Placental pericyte (primary cell): ENCODE measurements at places on chromosomes 6 and 20. TPM values are rescaled to one million over a fixed set of nuclear protein-coding genes. Genes with fewer than 3 reads are reported as not detected.

The NFATC2 gene
- total RNA-seq, result 1.1 and 4.7 TPM in 2 replicates

The FAM83C gene
- total RNA-seq, result not detected in 2 replicates

The OXT gene
- not detected in 2 replicates for total RNA-seq

The TFAP2C gene
- 0.44 and 27.3 TPM in 2 replicates for total RNA-seq

The GSTA3 gene
- total RNA-seq, result not detected in 2 replicates

The RAMACL gene
- 0.72 and 3.1 TPM in 2 replicates for total RNA-seq

The ZNF335 gene
- total RNA-seq, result 16.9 and 32.6 TPM in 2 replicates

The NRSN1 gene
- total RNA-seq, result not detected in 2 replicates

The UBD gene
- total RNA-seq, result not detected in 2 replicates

The ECT2L gene
- not detected in 2 replicates for total RNA-seq

The SAPCD1 gene
- total RNA-seq, result 0.44 and 1.1 TPM in 2 replicates

The HLA-DQB2 gene
- total RNA-seq, result not detected in 2 replicates

The TBXT gene
- not detected in 2 replicates for total RNA-seq

The LRRN4 gene
- 0.22 and 0.29 TPM in 2 replicates for total RNA-seq

The MAP3K7 gene
- 40.3 and 47.1 TPM in 2 replicates for total RNA-seq

The MYT1 gene
- total RNA-seq, result not detected in 2 replicates

The SIRPD gene
- not detected in 2 replicates for total RNA-seq

The HLA-DRB5 gene
- 0.14 TPM in 1 of 2 replicates, not detected in the other for total RNA-seq

The RRAGD gene
- total RNA-seq, result 0.22 and 1.4 TPM in 2 replicates

The GPX5 gene
- not detected in 2 replicates for total RNA-seq

The PNPLA1 gene
- 0.14 TPM in 1 of 2 replicates, not detected in the other for total RNA-seq

The RIN2 gene
- 38.3 and 139 TPM in 2 replicates for total RNA-seq

The SNPH gene
- 11.8 and 20.2 TPM in 2 replicates for total RNA-seq

The OR2B2 gene
- total RNA-seq, result not detected in 2 replicates

The SLC22A16 gene
- not detected in 2 replicates for total RNA-seq

The SRMS gene
- not detected in 2 replicates for total RNA-seq

The FIG4 gene
- 13.1 and 18.6 TPM in 2 replicates for total RNA-seq

The ZNF165 gene
- 0.22 and 0.29 TPM in 2 replicates for total RNA-seq

The LY6G6D gene
- total RNA-seq, result not detected in 2 replicates

The LPIN3 gene
- total RNA-seq, result 5.5 and 7.7 TPM in 2 replicates

The TAP2 gene
- total RNA-seq, result 5.0 and 30.4 TPM in 2 replicates

The BMP6 gene
- total RNA-seq, result 1.4 and 4.6 TPM in 2 replicates

The TAGAP gene
- not detected in 2 replicates for total RNA-seq

The TGM2 gene
- total RNA-seq, result 1,446 and 1,516 TPM in 2 replicates

The DAAM2 gene
- total RNA-seq, result under 0.01 and 2.3 TPM in 2 replicates

The CFAP61 gene
- total RNA-seq, result not detected in 2 replicates

The WFDC9 gene
- total RNA-seq, result not detected in 2 replicates

The GNAS-AS1 gene
- total RNA-seq, result 0.44 and 1.0 TPM in 2 replicates

The PLCB4 gene
- total RNA-seq, result 2.2 and 5.0 TPM in 2 replicates

The DEFB115 gene
- not detected in 2 replicates for total RNA-seq

The FNDC1 gene
- under 0.01 TPM in 2 replicates for total RNA-seq

The SLC22A2 gene
- total RNA-seq, result not detected in 2 replicates

The PACRG gene
- not detected in 2 replicates for total RNA-seq

The FILIP1 gene
- total RNA-seq, result 0.43 and 1.3 TPM in 2 replicates

The AHI1 gene
- 24.3 and 27.8 TPM in 2 replicates for total RNA-seq

The SAMD5 gene
- total RNA-seq, result 1.1 and 1.7 TPM in 2 replicates

The ANKEF1 gene
- 0.66 and 0.72 TPM in 2 replicates for total RNA-seq

The UNC5CL gene
- not detected in 2 replicates for total RNA-seq

The PTCRA gene
- not detected in 2 replicates for total RNA-seq

The GRM1 gene
- total RNA-seq, result not detected in 2 replicates

The E2F3 gene
- 9.8 and 17.0 TPM in 2 replicates for total RNA-seq

The GSTA2 gene
- not detected in 2 replicates for total RNA-seq

The ATAT1 gene
- total RNA-seq, result 5.4 and 7.2 TPM in 2 replicates

The SULF2 gene
- 3.3 and 5.5 TPM in 2 replicates for total RNA-seq
